Cortex of kidney (tissue), 1 donor: ENCODE measurements at places on chromosomes 1 and 21.

DNA sequence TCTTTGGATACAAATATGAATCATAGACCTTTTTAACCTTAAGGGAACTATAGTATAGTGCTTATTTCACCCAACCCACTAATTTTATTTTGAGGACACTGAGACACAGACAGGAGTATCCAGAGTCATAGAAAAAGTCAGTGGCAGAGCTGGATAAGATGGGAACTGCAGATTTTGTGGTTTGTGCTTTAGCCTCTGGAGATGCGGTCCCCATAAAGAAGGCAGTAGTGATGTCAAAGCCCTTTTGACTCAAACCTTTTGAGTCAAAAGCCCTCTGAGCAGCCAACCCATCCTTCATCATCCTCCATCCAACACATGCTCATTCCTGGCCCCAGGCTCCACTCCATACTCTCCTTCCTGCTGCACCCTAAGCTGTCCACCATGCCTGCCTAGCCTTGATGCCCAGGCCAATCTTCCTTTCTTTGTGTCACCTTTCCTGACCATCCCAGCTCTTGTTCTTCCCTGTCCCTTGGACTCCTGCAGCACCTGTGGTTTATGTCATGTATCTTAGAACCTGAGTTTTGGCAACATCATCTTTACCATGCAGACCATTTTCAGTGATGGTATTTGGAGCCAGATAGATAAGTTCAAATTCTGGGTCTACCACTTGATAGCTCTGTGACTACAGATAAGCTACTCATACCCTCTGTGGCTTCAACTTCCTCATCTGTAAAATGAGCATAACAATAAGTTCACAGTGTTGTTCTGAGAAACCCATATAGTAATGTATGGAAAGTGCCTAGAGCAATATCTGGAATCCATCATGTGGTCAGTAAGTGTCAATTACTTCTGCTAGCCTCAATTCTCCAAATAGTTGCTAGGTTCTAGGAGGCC, 20.1 kb downstream of the SLAMF1 start:
- no peak for DNase-seq

GRCh38 chr1:46219551-46220520, 16.7 kb downstream of the LURAP1 start:
- DNase-seq: no peak

- no peak for DNase-seq
These were observed 356.4 kb upstream of the PKN2 start for GRCh38 chr1:88327391-88328267.

GRCh38 chr1:151419819-151420218, 20.4 kb downstream of the PSMB4 start:
- DNase-seq: no peak

DNA sequence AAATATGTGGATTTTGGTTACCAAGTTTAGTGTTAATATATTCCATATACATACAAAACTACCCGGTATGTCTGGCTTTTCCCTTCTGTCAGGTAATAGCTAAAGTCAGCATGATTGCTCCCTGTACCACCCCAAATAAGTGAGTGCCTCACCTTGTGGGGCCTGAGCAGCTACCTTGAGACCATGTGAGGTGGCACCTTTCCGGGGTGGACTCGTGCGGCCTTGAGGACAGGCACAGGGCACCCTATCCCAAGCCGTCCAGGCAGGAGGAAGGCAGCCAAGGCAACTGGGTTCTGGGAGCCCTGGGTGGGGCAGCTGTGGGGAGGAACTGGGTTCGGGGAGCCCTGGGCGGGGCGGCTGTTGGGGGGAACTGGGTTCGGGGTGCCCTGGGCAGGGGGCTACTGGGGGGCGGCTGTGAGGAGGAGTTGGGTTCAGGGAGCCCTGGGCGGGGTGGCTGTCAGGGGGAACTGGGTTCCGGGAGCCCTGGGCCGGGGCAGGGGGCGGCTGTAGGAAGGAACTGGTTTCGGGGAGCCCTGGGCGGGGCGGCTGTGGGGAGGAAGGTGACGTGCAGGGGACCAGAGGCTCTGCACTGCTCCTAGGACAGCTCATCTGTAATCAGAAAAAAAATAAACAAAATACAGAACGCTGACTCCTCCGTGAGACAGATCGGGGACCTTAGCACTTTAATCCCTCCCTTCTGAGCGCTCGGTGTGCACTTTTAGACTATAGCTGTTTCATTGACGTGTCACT, 63.3 kb downstream of the POFUT2 start:
- DNase-seq: no peak

- no peak for DNase-seq
These were observed 15.8 kb downstream of the THRAP3 start for GRCh38 chr1:36239941-36240637.

DNA sequence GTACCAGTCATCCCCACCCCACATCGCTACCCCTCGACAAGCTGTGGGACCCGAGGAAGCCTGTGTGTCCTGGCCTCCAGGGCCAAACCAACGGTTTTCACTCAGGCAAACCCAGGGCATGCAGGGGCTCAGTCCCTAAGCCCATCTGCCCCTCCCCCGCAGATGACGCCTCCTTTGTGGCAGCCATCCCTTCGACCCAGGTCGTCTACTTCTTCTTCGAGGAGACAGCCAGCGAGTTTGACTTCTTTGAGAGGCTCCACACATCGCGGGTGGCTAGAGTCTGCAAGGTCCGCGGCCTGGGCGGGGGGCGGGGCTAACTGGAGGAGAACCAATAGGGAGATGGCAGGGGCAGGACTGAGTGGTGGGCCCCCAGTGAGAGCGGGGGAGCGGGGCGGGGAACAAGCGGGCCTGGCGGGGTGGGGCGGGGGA, 7.4 kb downstream of the SEMA4A start:
- DNase-seq: no peak

- no peak for DNase-seq
These were observed 102.3 kb downstream of the TMEM53 start for GRCh38 chr1:44571712-44572571.

DNA sequence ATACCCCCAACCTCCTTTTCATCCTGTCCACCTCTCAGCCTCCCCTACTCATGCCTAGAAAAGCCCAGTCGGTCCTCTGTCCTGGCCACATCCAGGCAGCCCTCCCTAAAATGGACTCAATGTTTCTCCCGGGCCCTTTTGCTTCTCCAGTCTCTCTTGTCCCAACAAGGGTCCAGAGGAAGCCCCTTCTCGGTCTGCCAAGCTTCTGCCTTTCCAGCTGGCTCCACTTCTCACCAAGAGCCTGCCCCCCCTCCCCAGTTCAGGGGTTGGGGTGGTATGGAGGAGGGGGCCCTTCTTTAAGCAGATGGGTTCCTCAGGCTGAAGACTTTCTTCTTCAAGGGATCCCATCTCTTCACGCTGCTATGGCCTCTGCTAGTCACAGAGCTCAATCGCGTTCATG, 23.9 kb downstream of the RAB7B start:
- no peak for DNase-seq

DNA sequence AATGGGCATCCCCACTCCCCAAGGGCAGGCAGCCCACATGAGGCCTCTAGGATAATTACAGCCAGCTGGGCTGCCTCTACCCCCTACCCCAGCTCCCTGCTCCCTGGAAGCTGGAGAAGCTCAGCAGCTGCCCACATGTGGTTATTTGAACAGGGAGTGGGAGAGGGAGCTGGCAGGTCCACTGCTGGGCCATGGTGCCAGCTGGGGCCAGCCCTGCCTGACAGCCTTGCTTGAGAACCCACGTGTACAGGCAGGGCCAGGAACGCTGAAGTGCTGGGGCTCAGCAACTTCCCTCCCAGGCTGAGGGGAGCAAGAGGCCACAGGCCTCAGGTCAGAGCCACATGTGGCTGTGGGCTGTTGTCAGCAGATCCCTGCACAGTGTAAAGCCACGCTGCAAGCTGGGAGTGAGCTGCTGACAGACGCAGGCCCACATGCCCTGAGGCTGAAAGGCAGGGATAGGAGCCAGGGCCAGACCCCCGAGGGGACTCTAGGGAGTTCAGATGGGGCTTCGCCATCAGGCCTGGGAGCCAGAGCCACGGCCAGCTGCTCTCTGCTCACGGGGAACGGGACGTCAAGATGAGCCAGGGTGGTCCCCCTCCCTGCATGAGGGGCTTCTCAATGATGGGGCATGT, 129.0 kb downstream of the SYF2 start:
- DNase-seq: no peak

- DNase-seq: no peak
These were observed 4.3 kb downstream of the RAB25 start for GRCh38 chr1:156065212-156065611.

GRCh38 chr1:23799570-23800399, 769 bp downstream of the GALE start:
- no peak for DNase-seq

DNA sequence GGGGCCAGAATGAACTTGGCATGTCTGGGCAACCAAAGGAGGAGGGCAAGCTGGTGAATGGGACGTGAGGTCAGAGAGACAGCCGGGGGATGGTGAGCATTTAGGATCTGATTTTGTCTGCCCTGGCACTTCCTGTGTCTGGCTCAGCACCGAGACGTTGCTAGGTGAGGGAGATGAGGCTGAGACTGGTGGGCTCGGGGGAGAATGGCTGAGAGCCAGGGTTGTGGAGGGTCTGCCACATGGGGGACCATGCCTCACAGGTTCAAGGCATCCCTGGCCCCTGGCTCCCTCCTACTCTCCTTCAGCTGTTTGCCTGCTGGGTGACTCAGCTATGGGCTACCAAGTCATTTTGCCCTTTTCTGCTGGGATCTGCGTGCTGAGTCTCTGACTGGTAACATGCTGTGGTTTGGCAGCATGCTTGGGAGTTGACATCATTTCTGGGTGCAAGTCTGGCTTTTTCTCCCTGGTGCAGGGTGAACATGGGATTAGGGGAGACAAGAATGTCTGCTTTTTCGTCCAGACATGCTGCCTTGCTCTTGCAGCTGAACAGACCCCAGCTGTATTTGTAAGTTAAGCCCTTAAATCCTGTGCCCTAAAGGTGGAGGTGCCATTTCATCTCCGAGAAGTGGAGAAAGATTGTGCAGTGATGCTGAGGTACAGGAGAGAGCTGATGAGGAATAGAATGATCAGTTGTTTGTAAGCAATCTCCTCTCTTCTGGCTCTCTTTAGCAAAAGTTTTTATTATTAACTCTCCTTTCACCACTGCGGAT, 17.6 kb downstream of the GALNT2 start:
- no peak for DNase-seq

DNA sequence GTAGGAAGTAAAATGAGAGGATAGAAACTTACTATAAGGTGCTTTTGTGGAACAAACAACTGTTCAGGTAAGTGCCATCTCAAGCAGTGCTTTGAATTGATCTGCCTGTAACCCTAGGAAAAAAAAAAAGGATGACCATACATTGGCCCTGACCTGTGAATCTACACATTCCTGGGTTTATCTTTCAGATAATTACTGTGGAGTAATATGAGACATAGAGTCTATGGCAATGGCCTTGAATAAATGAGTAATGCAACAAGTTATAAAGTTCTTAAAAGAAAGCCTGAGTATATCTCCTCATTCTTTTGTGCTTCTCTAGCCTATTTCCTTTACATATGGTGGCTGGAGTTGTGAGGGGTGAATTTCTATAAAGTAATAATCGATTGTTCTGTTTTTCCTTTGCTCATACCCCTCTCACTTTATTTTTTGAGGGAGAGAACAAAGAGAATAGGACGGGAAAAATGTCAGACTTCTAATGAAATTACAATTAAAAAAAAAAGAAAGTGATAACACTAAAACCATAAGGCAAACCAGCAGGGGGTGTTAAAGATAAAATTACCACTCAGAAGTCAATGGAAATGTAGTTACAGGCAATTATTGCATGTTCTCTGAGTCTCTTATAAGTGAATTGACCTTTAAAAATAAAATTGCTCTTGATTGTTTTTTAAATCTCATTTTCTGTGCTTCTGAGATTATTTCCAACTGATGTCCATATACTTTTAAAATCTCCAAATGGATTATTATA, 12.4 kb upstream of the ATP1A1 start:
- no peak for DNase-seq
